ENCODE measurements at places on chromosomes 16 and 17.

DNA sequence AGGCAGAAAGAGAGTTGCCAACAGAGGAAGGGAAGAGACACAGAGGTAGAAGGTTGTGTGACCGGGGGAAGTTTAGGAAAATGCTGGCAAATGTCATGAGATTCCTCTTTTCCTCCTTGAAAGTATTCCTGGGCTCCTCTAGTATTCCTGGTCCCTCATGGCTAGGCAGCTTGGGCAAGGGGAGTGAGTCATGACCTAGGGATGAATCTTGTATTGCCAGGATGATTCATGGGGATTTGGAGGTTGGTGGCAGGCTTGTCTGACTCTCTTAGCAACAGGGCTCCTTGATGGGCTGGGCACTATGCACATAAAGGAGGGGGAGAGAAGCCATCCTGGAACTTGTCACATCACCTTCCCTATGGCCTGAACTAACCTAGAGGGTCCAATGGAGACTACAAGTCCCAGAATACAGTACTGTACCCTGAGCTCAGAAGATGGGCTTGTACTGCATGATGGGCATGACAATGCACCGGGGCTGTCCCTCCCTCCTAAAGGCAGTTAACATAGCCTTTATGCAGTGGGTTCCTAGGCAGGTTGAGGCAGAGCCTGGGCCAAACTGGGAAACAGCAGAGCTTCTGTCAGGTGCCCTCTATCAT lies 2.1 kb upstream of the SEZ6 start:
- no peak for DNase-seq

DNA sequence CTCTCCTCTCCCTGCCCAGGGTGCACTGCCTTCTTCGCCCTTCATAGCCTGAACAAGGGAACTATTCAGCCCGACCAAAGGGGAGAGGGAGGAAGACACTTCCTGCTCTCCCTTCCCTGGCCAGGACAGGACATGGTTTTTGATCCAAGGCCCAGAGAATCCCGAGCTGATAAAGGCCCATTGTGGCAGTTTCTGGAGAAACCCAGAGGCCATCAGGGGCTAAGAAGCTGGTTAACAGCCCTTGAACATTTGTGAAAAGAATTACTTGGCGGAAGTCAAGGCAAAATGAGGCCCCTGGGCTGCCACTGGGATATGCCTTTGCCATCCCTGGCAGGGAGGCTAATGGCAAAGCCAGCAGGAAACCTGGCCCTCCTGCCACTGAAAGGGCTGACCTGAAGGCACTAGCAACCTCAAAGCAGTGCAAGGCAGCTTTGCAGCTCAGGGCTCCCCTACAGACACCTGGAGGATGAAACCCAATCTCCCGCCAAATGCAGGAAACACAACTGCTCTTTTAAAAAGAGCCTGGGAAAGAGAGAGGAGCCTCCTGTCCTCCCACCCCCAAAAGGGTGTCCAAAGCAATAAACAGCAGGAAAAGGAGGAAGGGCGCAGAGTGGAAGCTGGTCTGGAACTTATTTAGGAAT lies 12.6 kb downstream of the PHB1 start:
- no peak for DNase-seq

GRCh38 chr16:56237451-56237930 lies 46.2 kb downstream of the GNAO1 start:
- no peak for DNase-seq

DNA sequence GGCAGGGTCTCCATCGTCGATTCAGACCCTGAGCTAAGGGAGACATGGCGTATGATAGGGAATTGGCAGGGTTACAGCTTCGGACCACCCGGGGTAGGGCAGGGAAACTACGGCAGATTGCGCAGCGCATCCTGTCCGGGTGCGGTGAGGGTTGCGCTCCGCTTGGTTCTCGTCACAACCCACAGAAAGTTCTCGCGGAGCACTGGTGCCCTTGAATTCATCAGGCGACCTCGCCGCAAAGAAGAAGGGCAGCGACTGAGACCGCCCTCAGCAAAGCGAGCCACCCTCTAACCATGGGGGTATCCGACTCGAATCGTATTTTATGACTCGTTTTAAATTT lies 1.2 kb downstream of the HS3ST3B1 start:
- no peak for DNase-seq

- DNase-seq, result no peak
Observed at GRCh38 chr17:60158751-60159478, 9.1 kb downstream of the CA4 start.

GRCh38 chr17:8224891-8225812 lies 14.8 kb upstream of the AURKB start:
- DNase-seq, result no peak

DNA sequence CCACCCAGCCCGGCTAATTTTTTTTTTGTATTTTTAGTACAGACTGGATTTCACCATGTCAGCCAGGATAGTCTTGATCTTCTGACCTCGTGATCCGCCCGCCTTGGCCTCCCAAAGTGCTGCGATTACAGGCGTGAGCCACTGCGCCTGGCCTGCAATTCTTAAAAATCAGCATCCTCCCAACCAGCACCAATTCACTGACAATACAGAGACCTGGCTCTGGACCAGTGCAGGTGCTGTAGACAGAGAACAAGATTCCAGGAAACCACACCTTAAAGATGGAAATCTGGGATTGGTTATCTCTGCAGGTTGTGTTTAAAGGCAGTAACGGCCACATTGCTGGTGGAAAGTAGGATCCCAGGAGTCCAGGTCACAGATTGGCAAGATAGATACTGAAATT lies 33.6 kb downstream of the TBC1D3B start:
- no peak for DNase-seq

GRCh38 chr16:56930486-56931270 lies 1.3 kb upstream of the HERPUD1 start:
- DNase-seq, result no peak

GRCh38 chr17:72397687-72398086 lies 276.9 kb downstream of the SOX9 start:
- DNase-seq, result no peak

Measured in NCI-H748 treated with DMSO at 0.1 percent for 48 hours (cell line).